ENCODE measurements at places on chromosomes 2 and 18.

DNA sequence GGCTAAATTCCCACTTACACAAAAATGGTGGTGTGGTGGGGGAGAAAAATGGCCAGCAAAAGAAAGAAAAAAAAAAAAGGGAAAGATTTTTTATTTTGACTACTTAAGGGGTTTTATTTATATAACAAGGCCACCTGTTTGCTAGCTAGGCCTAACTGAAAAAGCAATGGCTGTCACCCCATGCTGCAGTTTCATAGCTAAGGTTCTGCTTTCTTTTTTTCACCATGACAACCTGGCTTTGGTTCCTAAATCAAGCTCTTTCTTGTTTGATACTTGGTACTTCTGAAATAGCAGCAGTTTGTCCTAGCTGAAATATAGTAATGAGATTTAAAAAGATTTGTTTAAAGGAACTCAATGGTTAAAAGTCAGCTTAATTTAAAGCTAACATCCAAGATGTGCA, 433.2 kb upstream of the MEX3C start:
- DNase-seq: no peak

GRCh38 chr18:23703057-23703986, 14.1 kb downstream of the LAMA3 start:
- DNase-seq: no peak

DNA sequence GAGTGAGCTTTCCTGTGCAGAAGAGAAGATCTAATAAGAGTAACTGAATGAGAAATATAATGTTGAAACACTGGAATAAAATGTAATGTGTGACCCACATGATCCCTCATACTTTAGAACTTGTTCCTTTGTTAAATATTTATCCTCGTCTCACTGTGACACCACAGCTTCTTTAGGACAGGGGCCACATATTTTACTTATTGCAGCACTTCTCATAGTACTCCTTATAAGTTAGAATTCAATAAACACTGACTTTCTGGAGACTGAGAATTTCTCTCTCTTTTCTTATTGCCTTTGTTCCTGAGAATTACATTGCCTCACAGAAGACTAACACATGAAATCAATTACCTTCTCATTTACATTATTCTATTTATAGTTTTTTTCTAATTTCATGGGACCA, 1234.6 kb upstream of the CHAC2 start:
- no peak for DNase-seq

DNA sequence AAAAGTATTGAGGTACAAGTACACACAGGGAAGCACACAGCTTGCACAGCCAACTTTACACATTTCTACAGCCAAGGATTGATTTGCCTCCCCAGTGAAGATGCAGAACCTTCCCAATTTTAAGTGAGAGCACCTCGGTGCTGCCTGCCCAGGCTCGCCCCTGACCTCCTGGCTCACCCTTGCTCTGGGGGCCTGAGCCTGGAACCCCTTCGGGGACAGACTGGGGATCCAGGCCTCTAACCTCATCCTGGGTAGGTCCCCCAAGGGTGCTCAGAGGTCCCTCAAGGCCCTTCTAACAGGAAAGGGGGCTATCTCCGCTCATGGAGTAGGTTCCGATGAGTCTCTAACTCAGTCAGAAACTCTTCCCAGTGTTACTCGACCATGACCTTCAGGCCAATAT, 53.1 kb downstream of the BCL2L11 start:
- no peak for DNase-seq

DNA sequence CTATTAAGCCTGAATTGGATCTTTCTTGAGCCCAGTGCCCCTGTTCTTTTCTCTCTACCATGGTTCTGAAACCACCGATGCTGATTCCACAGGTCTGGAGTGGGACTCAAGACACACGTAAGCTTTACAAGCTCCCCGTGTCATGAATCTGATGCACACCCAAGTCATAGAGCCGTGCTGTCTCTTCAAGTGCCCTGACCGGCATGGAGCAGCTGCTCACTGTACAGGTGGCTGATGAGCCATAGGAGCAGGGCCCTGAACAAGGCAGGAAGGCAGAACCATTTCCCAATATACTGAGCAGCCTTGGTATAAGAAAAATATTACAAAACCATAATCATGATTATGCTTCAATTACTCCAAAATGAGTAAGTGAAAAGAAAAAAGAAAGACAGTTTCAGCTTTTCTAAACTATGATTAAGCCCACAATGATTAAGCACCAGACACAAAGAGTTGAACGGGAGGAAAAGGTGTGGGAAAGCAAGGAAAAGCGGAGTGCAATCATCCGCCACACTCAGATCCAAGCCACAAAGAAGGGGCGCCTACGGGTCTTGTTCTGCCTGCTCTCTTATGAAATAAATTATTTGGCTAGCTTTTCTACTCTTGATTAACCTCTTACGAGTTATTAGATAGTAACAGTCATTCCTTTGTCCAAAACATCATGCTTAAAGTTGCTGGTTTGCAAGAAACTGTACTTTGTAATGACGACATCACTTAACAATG, 41.7 kb downstream of the NOL10 start:
- no peak for DNase-seq

DNA sequence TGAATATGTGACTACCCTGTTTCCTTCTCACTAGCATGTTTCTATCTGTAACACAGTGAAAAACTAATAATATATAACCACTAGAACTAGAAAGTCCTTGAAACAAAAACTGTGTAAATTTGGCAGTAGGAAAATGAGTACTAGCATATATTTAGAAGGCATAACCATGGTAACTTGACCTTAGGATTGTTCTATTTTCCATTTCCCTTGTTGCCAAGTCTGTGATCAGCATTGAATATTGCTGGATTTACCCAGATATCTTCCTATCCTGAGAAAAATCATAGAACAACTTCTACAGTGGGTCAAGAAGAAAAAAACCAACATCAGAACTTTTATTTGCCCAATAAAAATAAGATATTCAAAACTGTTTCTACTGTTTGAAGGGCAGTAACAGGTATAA, 563.9 kb upstream of the NRXN1 start:
- no peak for DNase-seq

GRCh38 chr18:37484983-37485834, 80.4 kb downstream of the CELF4 start:
- no peak for DNase-seq

DNA sequence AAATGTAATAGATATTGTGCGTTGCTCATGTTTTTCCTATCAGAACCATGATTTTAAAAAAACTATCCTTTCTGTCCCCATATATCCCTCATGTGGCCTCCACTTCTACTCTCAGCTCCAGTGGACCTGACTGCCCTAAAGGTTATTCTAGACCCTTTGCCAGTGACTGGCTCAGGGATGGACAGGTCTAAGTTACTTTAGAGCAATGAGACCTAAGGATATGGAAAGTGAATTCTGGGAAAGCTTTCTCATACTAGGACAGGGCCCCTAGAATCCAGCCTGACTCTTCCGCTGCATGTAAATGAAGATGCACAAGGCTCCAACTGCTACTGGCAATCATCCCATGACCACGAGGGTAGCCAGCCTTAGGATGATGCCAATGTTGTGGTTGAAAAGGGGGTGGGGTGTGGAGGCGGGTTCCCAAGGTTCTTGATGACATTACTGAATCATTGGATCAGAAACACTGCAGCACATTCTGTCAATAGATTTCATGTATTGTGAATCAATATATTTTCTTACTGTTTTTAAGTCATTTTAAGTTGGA, 21.3 kb downstream of the C2orf69 start:
- no peak for DNase-seq

DNA sequence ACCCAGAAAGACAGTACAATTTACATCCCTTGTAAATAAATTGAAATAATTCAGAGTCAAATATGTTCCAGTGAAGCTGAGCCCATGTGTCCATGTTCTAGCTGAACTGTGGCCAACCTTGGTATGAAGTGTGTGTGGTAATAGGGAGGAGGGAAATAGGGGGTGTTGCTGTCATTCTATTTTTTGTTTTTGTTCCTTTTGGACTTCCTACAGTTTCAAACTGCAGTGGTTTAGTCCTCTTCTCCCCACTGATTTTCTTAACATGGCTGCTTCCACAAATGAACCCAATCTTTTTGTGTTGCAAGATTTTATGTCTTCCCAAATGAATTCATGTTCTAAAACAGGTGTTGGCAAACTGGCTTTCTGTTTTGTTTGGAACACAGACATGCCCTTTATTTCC, 156.9 kb downstream of the CCBE1 start:
- DNase-seq: no peak

- no peak for DNase-seq
These were observed 20.3 kb downstream of the ACTR3 start for GRCh38 chr2:113910110-113910717.

- DNase-seq: no peak
These were observed 501.5 kb upstream of the CELF4 start for GRCh38 chr18:38067086-38067485.

Measured in GM18507 (cell line).